GM23338 (cell line): ENCODE measurements at places on chromosomes 16 and 17. TPM values are rescaled to one million over a fixed set of nuclear protein-coding genes. Genes with fewer than 3 reads are reported as not detected.

DNA sequence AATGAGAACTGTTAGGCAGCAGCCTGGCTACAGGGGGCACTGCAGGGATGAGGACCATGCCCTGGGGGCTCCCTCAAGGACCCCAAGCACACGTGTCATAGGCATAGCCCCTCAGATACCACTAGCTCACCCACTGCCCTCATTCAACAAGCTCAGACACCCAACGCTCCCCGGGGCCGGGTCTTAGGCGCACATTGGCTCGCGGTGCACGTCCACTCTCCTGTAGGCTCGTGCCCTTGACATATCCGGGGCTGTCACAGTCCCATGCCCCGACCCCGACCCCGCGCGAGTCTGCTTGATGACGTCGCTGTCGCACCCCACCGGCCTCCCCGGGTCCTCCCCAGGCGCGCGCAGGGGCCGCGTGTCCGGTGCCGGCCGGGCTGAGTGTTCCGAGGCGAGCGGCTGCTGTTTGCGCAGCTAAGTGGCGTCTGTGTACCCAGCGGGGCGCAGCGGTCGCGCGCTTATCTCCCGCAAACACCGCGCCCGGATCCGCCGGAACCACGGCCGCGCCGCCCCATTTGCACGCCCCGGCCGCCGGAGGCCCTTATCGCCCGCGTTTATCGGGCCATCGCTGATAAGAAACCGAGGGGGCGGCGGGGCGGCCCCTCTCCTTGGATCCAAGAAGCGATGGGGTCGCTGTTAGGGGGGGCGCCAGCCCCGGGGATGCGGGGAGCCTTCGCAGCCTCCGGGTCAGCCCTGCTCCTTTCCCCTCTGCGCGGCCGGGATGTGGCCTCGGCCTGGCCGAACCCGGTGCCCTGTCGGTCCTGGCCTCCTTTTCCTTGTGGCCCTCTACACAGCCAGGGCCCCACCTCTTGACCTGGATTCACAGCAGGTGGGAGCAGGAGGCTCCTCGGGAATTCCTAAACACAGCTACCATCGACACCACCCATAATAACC lies 20.7 kb upstream of the NAGS start:
- no peaks in the 10 kb centered on the region for H3K36me3 ChIP-seq
- peak overlapping the region; percentile 73 for H3K4me3 ChIP-seq
- peak; percentile 80 for DNase-seq
- H3K4me1 ChIP-seq: peaks cover 8% of the 10 kb centered on the region; the same call in 1 of the 2 replicates
- peaks cover 37% of the 10 kb centered on the region for H3K27me3 ChIP-seq

OR1F1 gene
- total RNA-seq: 0.38 TPM in 1 of 2 replicates, not detected in the other

P2RX5 gene
- 11.6 and 13.6 TPM in 2 replicates for total RNA-seq

DNA sequence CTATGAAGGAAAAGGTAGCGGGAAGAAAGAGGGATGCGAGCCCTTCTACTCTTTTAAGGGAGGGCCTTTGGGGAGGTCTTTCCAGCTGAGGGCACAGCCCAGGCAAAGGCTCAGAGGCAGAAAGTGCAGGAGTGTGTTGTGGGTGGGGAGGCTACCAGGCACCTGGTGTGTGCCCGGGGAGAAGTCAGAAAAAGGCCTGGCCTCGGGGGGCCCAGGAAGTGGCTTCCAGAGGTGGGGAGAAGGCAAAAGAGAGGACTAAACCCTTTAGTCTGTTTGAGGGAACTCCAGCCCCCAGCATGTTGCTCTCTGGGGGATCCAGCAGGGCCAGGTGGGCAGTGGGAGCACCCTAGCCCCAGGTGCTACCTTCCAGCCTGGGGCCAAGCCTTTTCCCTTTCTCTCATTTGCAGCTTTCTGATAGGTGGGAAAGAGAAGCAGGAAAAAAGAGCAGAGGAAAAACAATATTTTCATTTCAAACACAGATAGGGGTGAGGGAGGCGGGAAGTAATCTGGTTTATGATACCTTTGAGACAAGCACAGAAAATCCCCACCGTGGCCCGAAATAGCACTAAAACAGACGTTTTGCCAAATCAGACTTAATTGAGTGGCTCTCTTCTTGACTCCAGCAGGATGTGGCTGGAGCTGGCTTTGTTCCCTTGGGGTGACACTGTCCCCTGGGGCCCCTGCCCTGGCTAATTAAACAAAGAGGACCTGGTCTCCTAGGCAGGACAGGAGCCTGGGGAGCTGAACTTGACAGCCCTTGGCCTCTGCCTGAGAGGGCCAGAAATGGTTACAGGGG lies 10.4 kb downstream of the RAI1 start:
- peaks cover 28% of the 10 kb centered on the region for H3K4me1 ChIP-seq
- no peaks in the 10 kb centered on the region for H3K36me3 ChIP-seq
- H3K27ac ChIP-seq: no peak overlapping the region
- DNase-seq: no peak
- H3K27me3 ChIP-seq: peaks cover 79% of the 10 kb centered on the region
- no peak overlapping the region for H3K4me3 ChIP-seq

IFT20 gene
- total RNA-seq: 6.8 and 13.2 TPM in 2 replicates

- no peak for DNase-seq
- no peaks in the 10 kb centered on the region for H3K27me3 ChIP-seq
- H3K4me1 ChIP-seq: peaks cover 3% of the 10 kb centered on the region; the same call in 1 of the 2 replicates
- H3K27ac ChIP-seq: no peak overlapping the region
Observed at GRCh38 chr16:22052980-22053379, 39.4 kb upstream of the VWA3A start.

- peak overlapping the region; percentile 67 for H3K4me3 ChIP-seq
- DNase-seq: peak; percentile 86
- peaks cover 91% of the 10 kb centered on the region for H3K27me3 ChIP-seq
- H3K27ac ChIP-seq: no peak overlapping the region
- H3K36me3 ChIP-seq: no peaks in the 10 kb centered on the region
Observed at GRCh38 chr17:29617481-29618271, 5.0 kb downstream of the CORO6 start.

CCL3 gene
- not detected in 2 replicates for total RNA-seq

GRCh38 chr16:49280841-49281371 lies 732 bp downstream of the CBLN1 start:
- H3K27me3 ChIP-seq: peaks cover 88% of the 10 kb centered on the region
- H3K27ac ChIP-seq: no peak overlapping the region
- peak overlapping the region; percentile 70 for H3K4me3 ChIP-seq
- no peaks in the 10 kb centered on the region for H3K36me3 ChIP-seq
- no peak for DNase-seq

DNA sequence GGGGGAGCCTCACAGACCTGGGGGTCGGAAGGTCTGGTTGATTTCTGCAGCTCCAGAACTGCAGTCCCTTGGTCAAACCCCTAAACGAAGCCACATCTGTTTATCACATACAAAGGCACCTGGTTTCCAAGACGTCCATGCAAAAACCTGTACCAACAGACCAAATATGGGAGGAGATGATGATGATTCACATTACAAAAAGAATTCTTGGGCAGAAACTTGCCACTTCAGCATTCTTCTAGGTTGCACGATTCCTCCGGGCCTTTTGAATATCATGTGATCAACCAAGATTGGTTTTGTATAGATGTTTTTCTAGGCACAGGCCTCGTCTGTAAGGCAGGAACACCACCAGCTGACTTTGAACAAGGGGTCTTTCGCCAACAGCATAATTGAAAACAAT lies 466.3 kb downstream of the SOX9 start:
- no peak for DNase-seq
- H3K4me3 ChIP-seq: no peak overlapping the region
- H3K4me1 ChIP-seq: peaks cover 16% of the 10 kb centered on the region
- H3K36me3 ChIP-seq: no peaks in the 10 kb centered on the region; the same call in 1 of the 2 replicates
- H3K27ac ChIP-seq: no peak overlapping the region

DNA sequence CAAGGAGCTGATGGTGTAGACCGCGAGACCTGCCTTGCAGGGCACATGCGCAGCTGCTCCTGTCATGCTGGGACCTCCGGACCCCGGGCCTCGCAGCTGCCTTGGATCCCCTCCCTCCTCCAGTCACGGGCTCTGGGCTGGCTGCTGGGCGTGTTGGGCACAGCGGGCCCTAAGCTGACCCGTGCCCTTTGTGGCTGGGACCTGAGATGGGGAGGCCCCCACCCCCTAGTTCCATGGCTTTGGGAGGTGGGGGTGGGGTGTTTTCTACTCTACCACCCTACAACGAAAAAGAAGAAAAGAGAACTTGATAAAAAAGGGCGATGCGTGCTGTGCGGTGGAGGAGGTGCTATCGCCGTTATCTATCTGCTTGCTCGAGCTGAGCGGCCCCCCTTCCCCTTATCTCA lies 14.5 kb downstream of the ZFPM1 start:
- no peak overlapping the region for H3K27ac ChIP-seq
- no peak overlapping the region for H3K4me3 ChIP-seq
- no peaks in the 10 kb centered on the region for H3K27me3 ChIP-seq
- no peaks in the 10 kb centered on the region for H3K36me3 ChIP-seq
